GM04503 (cell line): ENCODE measurements at places on chromosomes 1 and 21.

DNA sequence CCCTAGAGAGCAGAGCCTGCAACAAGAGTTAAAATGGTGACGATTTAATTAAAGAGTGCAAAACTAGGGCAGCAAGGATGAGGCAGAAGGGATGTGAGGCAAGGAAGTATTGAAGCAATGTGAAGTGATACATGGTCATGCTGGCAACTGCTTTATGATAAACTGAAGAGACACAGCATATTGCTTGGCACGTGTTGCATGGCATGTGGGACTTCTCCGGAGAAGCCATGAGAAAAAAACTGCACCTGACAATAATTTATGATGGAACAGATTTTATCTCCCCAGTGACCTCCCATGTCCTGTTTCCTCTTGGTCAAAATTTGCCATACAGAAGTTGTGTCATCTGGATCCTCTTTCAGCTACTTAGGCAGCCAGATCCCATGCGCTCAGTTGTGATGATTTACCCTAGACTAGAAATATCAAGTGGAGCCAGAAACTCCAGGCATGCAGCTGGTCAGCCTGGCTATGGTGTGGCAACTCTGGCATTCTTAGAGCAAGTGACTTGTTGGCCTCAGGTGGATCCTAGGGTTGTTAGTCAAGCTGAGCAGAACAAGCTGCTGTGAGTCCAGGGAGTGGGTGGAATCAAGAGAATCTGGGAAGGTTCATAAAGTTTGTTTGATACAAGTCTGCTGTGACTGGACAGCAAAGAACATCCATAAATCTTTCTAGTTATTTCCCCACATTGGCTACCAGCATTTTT is 611.4 kb upstream of the USP24 start:
- DNase-seq = no peak

GRCh38 chr1:224852901-224853568 is 76.4 kb upstream of the DNAH14 start:
- DNase-seq = no peak

- DNase-seq = no peak
These were observed 34.1 kb downstream of the ACBD6 start for GRCh38 chr1:180468311-180468710.

DNA sequence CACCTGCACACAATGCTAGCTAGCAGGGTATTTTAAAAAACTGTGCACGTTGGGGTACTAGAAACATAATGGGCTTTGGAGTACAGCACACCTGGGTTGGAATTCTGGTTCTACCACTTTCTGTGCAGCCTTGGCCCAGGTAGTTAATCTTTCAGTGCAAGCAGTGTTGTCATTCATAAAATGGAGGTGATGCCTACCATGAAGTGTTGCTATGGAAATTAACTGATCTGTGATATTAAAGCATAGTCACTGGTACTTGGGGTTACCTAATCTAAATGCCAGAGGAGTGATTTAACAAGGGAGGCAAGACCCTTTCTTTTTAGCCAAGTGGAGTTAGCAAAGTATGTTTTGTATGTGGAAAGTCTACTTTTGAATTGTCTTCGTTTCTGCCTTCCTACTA is 18.0 kb downstream of the ATP1B1 start:
- no peak for DNase-seq

DNA sequence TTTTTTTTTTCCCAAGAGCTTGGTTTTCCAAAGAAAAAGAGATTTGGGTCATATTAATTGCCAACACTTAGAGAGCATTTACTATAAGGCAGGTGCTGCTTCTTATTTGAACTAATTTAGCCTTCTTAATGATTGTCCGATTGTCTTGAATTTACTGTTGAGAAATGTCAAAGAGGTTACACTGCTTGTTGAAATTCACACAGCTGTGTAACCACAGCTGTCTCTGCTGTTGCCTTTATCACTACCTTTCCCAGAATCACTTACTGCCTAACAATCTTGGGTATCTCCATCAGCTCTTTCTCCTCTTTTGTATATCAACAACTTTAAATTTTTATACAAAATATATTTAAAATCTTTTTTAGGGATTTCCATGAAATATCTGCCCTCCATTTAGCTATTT is 115.6 kb downstream of the UCHL5 start:
- DNase-seq = no peak

DNA sequence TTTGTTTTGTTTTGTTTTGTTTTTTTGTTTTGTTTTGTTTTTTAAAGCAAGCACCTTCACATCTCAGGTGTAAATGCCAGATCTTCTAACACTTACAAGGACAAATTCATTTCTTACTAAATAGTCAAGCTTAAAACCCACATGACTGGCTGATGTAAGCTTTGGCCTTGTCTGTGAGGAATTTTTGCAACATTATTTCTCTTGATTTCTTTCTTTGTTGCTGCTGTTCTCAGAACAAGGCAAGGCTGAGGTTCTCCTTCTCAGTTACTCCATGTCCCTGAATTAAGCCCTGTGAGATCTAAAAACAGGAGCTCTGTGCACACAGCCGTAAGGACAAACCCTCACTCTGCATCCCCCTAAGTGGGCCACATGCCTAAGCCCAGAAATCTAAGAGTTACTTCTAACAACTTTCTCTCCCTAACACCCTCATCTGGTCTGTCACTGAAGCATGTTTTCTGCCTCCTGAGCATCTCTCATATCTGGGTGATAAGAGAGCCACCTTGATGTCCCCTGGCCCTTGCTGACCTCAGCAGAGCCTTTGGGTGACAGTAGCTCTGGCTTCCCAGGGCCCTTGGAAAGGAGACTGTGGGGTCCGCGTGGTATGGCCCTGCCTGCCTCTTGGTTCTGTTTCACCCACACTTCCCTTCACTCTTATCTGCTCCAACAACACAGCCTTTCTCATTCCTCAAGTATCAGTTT is 81.2 kb upstream of the HOOK1 start:
- DNase-seq = no peak

- DNase-seq = no peak
These were observed 104.2 kb downstream of the IGSF21 start for GRCh38 chr1:18211764-18212163.

DNA sequence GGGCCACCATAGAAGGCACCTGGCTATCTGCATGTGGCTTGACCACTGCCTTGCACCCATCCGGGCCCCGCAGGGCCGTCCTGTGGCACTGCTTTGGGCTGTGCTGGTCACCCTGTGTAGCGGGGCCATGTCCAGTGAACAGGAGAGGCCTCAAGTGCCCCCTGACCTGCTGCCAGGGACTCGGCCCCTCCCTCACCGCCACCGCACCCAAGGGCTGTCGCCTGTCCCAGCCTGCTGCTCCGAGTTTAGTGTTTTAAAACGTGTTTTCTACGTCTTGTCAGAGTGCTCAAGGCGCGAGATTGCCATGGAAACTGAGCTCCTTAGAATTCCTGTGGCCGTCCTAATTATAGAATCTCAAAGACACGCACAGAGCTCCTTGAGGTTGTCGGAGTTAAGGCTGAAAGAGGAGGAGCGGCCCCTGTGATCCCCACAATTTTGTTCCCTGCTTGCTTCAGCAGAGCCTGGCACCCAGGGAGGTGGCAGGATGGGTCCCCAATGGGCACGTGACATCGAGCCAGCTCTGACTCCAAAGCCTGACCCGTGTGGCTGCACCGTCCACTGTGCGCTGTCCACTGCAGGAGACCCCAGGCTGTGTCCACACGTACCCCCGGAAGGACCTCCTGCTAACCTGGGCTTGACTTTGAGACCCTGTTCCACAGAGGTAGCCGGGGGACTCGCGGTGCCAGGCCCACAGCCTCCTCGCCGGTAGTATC is 66.2 kb downstream of the FAAP20 start:
- DNase-seq = no peak

GRCh38 chr1:201391651-201392511 is 7.2 kb downstream of the LAD1 start:
- DNase-seq = no peak

- DNase-seq = no peak
These were observed 79.2 kb downstream of the CD34 start for GRCh38 chr1:207831517-207832327.

DNA sequence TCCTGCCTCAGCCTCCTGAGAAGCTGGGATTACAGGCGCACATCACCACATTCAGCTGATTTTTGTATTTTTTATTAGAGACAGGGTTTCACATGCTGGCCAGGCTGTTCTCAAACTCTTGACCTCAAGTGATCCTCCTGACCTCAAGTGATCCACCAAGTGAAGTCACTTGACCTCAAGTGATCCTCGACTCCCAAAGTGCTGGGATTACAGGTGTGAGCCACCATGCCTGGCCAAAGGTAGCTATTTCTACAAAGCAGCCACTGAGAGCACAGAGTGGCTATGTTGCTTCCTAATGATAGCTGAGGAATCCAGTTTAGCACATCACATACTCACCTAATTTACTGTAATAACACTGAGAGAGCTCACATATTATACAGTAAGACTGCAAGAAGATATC is 44.8 kb upstream of the CPLANE2 start:
- no peak for DNase-seq

DNA sequence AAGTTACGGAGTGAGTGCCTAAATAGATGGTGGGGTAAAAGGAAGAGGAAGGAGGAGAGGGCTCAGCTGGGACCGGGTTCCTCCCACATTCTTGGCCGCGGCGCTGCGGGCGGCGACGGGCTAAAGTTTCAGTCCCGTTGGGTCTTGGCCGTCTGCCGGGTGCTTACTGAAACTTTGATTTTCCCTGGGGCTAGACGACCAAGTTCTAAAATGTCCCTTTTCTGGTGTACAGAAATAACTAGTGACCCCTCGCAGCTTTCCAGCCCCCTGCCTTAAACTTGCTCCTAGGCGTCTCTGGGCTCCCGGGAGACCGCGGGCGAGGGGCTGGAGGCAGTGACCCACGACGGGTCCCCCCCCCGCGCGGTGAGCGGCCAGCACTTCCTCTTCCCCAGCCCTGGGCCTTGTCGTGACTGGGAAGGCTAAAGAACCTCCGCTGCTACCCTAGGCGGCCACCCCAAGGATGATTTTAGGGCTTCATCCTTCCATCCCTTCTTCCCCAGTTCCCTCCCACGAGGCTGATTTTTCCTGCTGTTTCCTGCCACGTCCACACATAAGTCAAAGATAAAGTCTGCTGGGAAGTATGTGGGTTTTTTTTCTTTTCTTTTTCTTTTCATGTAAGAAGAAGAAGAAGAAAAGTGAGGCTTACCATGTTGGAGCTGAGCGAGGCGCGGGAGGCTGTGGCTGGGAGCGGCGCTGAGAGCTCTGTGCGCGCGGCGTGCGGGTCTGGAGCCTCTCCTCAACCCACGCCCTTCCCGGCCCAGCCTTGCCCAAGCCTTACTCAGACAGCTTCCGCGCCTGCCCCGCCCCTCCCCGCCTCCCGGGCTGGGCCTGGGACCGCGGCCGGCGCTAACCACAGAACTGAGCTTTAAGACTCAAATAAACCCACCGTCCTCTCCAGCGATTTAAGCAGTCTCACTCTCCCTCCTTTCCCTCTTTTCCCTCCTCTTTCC is at the start of gene S100A11:
TSS of gene S100A11 (minus strand) at position 738 of the 950 bp plus-strand sequence. CDS start at position 649, 89 bp downstream.
- DNase-seq = no peak

- no peak for DNase-seq
These were observed 366.5 kb downstream of the MATN1 start for GRCh38 chr1:30356839-30357238.

DNA sequence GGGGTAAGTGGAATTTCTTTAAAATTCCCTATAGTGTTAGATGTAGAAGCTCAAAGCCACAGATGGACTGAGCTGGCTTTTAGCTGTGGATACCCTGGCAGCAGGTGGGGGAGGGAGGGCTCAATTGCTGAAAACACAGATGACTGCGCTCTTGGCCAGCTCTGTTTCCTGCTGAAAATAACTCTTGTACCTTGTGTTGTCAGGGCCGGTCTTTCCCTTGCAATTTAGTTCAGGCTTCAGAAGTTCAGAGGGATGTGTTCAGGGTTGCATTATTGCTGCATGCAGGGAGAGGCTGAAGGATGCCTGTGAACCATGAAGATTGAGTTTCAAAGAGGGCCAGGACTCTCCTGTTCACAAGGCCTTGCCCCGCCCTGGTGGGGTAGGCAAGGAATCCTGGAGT is 58.1 kb upstream of the GCLM start:
- no peak for DNase-seq

- DNase-seq = no peak
These were observed 2.6 kb downstream of the KRTAP10-6 start for GRCh38 chr21:44589586-44590305.

DNA sequence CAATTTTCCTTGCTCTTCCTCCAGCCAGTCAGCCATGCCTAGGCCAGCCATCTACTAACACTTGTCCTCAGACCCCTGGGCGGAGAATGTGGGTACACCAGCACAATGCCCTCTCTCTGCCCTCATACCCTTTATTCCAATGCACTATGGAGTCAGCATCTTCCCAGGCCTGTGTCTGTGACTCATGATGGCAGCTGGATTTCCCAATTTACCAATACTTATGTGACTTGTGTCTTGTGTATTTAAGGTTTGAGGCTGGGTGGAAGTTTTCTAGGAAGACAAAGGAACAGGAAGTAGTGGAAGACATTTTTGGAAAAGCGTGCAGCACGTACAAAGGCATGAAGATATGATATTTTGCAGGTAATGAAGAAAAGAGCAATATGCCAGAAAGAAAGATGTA is 114.3 kb downstream of the NMNAT2 start:
- DNase-seq = no peak

DNA sequence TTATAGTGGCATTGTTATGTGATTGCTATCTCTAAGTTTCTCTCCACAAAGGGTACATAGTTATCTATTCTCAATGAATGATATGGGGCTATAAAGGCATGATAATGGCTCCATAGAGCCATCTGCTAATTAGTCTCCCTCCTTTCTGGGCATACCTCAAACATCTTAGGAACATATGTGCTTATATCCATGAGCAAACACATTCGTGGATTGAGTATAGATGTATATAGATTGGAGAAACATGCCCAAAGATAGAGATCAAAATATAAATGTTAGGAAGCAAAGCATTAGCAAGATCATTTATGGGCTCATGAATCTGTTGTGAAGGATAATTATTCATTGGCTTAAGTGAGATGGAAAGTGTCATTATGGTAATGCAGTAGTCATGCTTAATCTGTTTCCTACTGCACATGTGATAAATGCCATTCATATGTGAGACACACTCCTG is 155.8 kb upstream of the UBE2U start:
- DNase-seq = no peak

- no peak for DNase-seq
These were observed 38.4 kb downstream of the STPG1 start for GRCh38 chr1:24374891-24375786.

DNA sequence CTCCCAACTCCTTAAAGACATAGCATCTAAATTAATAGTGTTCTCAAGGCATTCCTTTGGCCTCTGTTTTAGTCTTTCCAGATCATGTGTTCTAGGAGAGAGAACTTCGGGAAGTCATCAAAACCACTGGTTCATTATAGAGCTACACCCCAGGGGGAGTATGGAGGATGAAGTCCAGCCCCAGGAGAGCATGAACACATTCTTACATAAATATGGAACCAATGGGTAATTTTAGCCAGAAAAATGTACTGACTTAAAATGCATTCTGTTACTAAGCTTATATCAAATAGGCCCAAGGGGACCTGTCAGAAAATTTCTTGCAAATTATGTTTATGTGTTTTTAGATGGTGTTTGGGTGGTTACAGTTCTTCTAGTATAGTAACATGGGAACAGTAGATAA is 165.2 kb downstream of the NTMT2 start:
- DNase-seq = no peak
